Neural crest cell (in vitro differentiated cells): ENCODE measurements at places on chromosomes 3 and 15. TPM values are rescaled to one million over a fixed set of nuclear protein-coding genes. Genes with fewer than 3 reads are reported as not detected.

GRCh38 chr15:88674661-88675060 is 35.8 kb downstream of the ISG20 start:
- no peak overlapping the region for H3K27ac ChIP-seq
- DNase-seq = no peak
- peaks cover 42% of the 10 kb centered on the region for H3K27me3 ChIP-seq
- H3K36me3 ChIP-seq = no peaks in the 10 kb centered on the region

- no peak for DNase-seq
- H3K36me3 ChIP-seq = no peaks in the 10 kb centered on the region
- H3K4me3 ChIP-seq = no peak overlapping the region
- no peaks in the 10 kb centered on the region for H3K27me3 ChIP-seq
- H3K27ac ChIP-seq = no peak overlapping the region
These were observed 90.0 kb downstream of the GAP43 start for GRCh38 chr3:115713284-115713683.

SLC24A1 gene
- 5.4 and 8.9 TPM in 2 replicates for total RNA-seq

- no peaks in the 10 kb centered on the region for H3K36me3 ChIP-seq
- H3K27me3 ChIP-seq = peaks cover 8% of the 10 kb centered on the region
- peaks cover 15% of the 10 kb centered on the region for H3K4me1 ChIP-seq
- no peak for DNase-seq
- H3K27ac ChIP-seq = no peak overlapping the region
These were observed 131.4 kb downstream of the NSMCE3 start for GRCh38 chr15:29138260-29138659.

DNA sequence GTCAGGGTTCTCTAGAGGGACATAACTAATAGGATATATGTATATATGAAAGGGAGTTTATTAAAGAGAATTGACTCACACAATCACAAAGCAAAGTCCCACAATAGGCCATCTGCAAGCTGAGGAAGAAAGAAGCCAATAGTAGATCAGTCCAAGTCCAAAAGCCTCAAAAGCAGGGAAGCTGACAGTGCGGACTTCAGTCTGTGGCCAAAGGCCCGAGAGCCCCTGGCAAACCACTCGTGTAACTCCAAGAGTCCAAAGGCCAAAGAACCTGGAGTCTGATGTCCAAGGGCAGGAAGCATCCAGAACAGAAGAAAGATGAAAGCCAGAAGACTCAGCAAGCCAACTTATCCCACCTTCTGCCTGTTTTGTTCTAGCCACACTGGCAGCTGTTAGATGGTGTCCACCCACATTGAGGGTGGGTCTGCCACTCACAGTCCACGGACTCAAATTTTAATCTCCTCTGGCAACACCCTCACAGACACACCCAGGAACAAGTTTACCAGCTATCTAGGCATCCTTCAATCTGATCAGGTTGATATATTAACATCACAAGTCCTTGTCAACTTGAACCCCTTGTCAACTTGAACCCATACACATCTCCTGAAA is 54.2 kb upstream of the ACAD9 start:
- peaks cover 4% of the 10 kb centered on the region for H3K4me1 ChIP-seq
- H3K27ac ChIP-seq = no peak overlapping the region
- no peak overlapping the region for H3K4me3 ChIP-seq
- H3K36me3 ChIP-seq = peaks cover 5% of the 10 kb centered on the region
- no peak for DNase-seq

- H3K27me3 ChIP-seq = no peaks in the 10 kb centered on the region
- no peak for DNase-seq
- no peak overlapping the region for H3K4me3 ChIP-seq
- no peak overlapping the region for H3K27ac ChIP-seq
- no peaks in the 10 kb centered on the region for H3K36me3 ChIP-seq
- peaks cover 61% of the 10 kb centered on the region for H3K4me1 ChIP-seq
These were observed 201.1 kb downstream of the WDR72 start for GRCh38 chr15:53558384-53558783.

ZMYND10 gene
- total RNA-seq = 2.3 and 2.5 TPM in 2 replicates

LSAMP gene
- total RNA-seq = 36.6 and 36.7 TPM in 2 replicates

- peaks cover 33% of the 10 kb centered on the region for H3K4me1 ChIP-seq
- no peak for DNase-seq
- no peak overlapping the region for H3K4me3 ChIP-seq
- no peak overlapping the region for H3K27ac ChIP-seq
These were observed 56.3 kb downstream of the CORO2B start for GRCh38 chr15:68635141-68635540.

DNA sequence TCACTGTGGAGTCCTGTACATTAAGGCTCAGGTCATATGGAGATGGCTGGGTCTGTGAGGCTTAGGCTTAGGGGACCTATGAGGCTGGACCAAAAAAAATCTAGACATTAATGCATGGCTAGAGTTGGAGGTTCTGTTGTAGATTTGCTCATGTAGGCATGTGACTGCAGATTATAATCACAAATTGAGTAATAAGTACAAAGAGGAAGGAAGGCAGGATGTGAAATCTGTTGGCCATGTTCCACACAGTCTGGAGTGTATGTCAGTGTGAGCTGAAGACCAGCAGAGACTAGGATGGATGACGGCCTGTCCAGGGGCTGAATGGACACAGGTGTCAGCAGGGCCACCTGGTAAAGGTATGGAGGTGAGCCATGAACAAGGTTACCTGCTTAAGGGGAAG is at the start of gene ST3GAL6:
ST3GAL6 (plus strand) TSS at position 265 of the 400 bp plus-strand sequence. CDS start 5,101 bp downstream, outside the sequence.
- peak within 1 kb of the TSS; percentile 66 for H3K27ac ChIP-seq
- H3K36me3 ChIP-seq = peaks cover 2% of the 10 kb centered on the region
- DNase-seq = no peak
- H3K4me1 ChIP-seq = peaks cover 55% of the 10 kb centered on the region

GRCh38 chr3:184660931-184661330 is 50.9 kb downstream of the MAGEF1 start:
- H3K27ac ChIP-seq = peak overlapping the region; percentile 22
- no peaks in the 10 kb centered on the region for H3K36me3 ChIP-seq
- no peak for DNase-seq
- H3K4me3 ChIP-seq = no peak overlapping the region
- no peaks in the 10 kb centered on the region for H3K27me3 ChIP-seq
- H3K4me1 ChIP-seq = peaks cover 39% of the 10 kb centered on the region

MB21D2 gene
- total RNA-seq = 4.9 and 5.5 TPM in 2 replicates

- H3K27ac ChIP-seq = no peak overlapping the region
- no peaks in the 10 kb centered on the region for H3K36me3 ChIP-seq
- no peak for DNase-seq
These were observed 40.7 kb downstream of the CYP11A1 start for GRCh38 chr15:74326746-74327145.

GOLGA6B gene
- total RNA-seq = not detected in 2 replicates

PRSS50 gene
- total RNA-seq = 0.35 and 0.39 TPM in 2 replicates

TF gene
- total RNA-seq = 0.98 and 1.6 TPM in 2 replicates

IRAK2 gene
- 0.39 and 0.44 TPM in 2 replicates for total RNA-seq

MORC1 gene
- total RNA-seq = not detected in 2 replicates

CLDN1 gene
- total RNA-seq = 0.14 and 0.39 TPM in 2 replicates

DNA sequence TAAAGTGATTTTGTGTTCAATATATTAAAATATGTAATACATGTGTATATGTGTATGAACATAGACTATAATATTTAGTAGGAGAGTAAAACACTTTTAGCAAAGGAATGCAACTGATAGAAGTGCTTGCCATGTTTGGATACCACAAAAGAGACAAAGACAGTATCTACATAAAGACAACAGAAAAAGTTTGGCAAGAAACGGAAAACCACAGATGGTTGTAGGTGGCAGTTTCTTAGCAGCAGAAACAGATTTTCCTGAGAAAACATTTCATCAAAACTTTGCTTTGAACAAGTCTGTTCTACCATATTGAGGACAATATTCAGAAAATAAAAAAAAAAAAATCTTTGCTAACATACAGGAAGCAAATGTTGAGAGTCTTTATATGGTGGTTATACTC is 1560.4 kb upstream of the GBE1 start:
- no peak for DNase-seq
- no peaks in the 10 kb centered on the region for H3K36me3 ChIP-seq
- no peaks in the 10 kb centered on the region for H3K4me1 ChIP-seq
- no peak overlapping the region for H3K4me3 ChIP-seq
- no peak overlapping the region for H3K27ac ChIP-seq
- H3K27me3 ChIP-seq = no peaks in the 10 kb centered on the region

- no peak overlapping the region for H3K4me3 ChIP-seq
- no peaks in the 10 kb centered on the region for H3K36me3 ChIP-seq
- no peak overlapping the region for H3K27ac ChIP-seq
- H3K4me1 ChIP-seq = no peaks in the 10 kb centered on the region
These were observed 31.3 kb upstream of the FOXP1 start for GRCh38 chr3:71614869-71615268.

CYP1A2 gene
- total RNA-seq = not detected in 2 replicates

DNA sequence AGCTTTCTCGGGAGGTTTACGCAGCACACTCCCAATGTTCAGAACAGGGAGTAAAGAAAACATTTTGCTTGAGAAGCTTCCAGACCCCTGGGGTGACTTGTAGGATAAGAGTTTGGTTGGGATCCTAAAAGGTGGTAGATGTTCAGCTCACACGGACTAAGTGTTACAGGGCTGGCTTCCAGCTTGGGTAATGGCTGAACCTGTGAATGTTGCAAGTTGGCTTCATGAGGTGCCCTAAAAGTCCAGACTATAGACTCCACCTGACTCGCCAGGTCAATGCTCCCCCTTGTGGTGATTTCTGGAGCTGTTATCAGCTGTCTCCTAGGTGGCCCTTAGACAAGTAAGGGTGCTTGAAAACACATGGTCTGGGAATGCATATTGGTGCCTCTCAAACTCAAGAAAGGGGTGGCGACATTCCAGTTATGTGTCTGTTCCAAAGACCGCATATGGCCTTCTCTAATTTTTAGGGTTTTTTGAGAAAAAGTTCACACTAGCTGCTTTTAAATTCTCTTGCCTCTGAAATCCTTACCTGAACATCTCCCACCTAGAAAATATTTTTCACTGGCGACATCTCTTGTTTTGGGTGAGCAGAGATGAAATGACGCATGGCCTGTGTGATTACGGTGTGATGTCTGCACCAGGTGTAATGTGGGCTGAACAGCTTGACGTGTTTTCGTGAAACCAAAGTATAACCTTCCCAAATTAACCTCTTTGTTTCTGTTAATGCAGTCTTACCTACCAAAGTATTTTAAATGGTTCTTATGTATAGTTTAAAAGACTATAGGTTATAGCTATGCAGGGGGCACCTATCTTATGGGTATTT is 175.7 kb upstream of the KBTBD8 start:
- H3K4me3 ChIP-seq = no peak overlapping the region
- no peaks in the 10 kb centered on the region for H3K27me3 ChIP-seq
- peak; percentile 61 for DNase-seq
- no peak overlapping the region for H3K27ac ChIP-seq

- no peaks in the 10 kb centered on the region for H3K27me3 ChIP-seq
- peaks cover 20% of the 10 kb centered on the region for H3K4me1 ChIP-seq
These were observed 201.3 kb upstream of the PRICKLE2 start for GRCh38 chr3:64426551-64426950.

DNA sequence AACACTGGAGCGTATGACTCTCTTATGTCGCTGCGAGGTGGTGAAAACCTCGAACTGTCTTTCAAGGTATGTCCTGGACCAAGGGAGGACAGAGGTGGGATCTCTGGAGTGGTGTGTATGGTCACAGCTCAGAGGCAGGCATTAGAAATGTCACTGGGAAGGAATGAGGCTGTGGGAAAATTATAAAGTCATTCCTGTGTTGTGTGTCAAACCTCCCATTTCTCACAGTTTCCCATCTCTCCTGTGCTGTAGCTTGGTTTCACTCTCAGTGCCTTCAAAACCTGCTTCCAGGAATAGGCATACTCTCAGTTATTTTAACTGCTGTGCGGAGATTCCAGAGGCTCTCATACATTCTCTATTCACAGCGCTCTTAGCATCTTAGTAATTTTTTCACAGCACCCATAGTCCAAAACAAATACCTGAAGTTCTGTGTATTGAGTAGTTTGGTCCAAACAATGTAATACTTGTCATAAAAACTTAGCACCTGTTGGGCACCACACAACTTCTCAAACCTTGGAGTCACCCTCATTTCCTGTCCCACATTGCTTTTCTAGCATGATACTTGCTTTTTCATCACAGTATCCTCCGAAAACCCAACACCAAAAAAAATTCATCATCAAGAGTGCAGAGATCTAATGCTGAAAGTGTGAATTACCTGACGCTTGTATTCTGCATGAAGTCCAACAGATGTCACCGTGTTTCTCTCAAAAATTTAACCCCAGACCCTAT is 36.9 kb downstream of the GALNT15 start:
- DNase-seq = no peak
- no peak overlapping the region for H3K4me3 ChIP-seq
- no peaks in the 10 kb centered on the region for H3K36me3 ChIP-seq
- H3K4me1 ChIP-seq = no peaks in the 10 kb centered on the region
